Mesendoderm (in vitro differentiated cells): ENCODE measurements at places on chromosomes 3 and 15.

DNA sequence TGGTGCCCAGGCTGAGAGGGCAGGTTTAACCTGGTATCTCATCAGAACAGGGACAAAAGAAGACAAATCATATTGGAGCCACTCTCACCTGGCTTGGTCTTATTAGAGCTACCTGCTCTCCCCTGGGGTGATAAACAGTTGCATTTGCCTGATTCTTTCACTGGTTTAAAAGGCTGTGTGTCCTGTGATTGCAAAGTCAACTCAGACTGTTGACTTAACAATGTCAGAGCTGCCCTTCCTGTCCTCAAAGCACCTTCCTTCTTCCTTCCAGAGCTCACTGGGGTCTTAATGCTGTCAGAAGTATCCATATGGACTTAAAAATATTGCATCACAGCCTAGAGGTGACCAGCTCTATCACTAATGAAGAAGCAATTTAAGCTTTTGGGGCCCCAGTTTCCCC, 50.5 kb upstream of the MINAR1 start:
- no peak for DNase-seq

GRCh38 chr15:88178631-88179030, 77.9 kb downstream of the NTRK3 start:
- no peak for DNase-seq

GRCh38 chr3:116863822-116864589, 154.4 kb downstream of the TUSC7 start:
- DNase-seq, result peak; percentile 80

- peak; percentile 73 for DNase-seq
Observed at GRCh38 chr15:47787875-47788274, 70.6 kb downstream of the SEMA6D start.

DNA sequence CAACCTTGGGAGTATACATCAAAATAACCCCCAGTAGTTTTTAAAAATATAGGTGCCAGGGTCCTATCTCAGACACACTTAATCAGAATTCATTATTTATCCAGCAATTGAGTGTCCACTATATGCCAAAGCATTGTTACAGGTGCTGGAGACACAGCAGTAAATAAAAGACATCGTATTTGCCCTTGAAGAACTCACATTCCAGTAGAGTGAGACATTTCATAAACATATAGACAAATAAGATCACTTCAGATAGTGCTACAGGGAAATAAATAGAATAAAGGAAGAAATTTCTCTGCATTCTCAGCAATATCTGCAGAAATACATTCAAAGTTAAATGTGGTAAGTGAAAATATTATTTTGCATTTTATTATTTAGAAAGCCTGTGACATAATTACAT, 34.1 kb upstream of the ANKRD28 start:
- no peak for DNase-seq
